ENCODE measurements at places on chromosomes 12 and 14.

- no peak for DNase-seq
Measured at GRCh38 chr12:20646239-20646827, 48.8 kb upstream of the SLCO1C1 start.

- no peak for DNase-seq
Measured at GRCh38 chr12:92063641-92064040, 82.0 kb downstream of the BTG1 start.

- no peak for DNase-seq
Measured at GRCh38 chr14:75989134-75989533, 3.6 kb downstream of the IFT43 start.

DNA sequence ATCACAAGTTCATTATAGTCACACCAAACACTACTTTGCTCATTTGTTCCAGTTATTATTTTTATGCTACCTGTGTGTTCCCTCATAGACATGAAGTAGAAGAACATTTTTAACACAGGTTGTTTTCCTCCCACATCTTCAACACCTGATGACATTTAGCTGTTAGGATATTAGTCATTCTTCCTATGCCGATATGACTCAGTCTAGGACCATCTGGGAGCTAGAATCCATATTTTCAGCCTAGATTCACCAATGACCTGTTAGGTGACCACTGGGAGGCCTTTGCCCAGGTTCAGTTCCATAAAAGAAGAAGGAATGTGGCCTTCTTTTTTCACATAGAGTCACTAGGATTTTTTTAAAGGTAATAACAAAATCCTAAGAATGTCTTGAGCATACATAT lies 222.8 kb downstream of the C12orf42 start:
- DNase-seq, result no peak

DNA sequence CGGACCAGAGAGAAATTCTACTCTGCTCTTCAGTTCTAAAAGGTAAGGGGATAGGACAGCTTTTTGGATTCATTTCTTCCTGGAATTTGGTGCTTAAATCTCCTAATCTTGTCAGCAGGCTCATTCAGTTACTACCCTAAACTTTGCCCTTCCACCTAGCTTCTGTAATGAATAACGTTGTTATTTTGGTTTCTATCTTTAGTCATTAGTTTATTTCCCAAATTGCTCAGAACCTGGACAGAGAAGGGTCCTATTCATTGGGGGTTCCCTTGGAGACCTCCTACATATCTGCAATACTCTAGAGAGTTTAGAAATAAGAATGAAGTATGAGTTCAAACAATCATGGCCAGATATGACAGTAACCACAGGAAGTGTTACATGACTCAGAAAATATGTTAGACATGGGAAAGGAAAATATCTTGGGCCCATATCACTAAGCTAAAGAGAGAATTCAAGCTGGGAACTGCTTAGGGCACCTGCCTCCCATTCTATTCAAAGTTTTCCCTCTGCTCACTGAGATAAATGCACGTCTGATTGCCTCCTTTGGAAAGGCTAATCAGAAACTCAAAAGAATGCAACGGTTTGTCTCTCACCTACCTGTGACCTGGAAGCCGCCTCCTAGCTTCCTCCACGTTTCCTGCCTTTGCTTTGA lies 87.9 kb downstream of the GAS2L3 start:
- no peak for DNase-seq

- DNase-seq, result no peak
Measured at GRCh38 chr14:51444353-51445000, 204.4 kb downstream of the TMX1 start.

DNA sequence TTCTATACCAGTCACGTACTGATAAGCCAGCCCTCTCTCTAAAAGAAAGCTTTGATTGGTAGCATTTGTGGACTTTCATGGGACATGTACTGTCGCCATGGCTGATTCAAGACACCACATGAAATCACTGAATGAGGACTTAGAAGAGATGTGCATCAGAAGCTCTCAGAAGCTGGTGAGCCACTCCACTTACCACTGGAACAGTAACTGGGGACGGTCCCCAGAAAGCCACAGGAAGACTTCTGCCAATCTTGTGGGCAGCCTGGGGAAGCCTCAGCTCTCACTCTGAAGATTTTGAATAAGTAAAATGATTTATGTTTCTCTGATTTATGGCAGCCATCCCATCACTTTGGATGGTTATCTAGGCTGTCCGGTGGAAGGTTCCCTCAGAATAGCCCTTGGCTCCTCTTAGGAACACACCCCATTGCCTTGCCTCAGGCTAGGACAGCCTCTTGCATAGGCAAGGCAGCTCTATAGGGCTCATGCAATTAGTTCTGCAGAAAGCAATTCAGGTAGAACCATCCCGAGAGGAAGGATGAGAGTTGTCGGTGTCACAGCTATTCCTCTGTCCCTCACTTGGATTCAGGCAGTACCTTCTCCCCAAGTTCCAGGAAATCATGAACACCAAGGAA lies 9.8 kb downstream of the DHRS1 start:
- no peak for DNase-seq

DNA sequence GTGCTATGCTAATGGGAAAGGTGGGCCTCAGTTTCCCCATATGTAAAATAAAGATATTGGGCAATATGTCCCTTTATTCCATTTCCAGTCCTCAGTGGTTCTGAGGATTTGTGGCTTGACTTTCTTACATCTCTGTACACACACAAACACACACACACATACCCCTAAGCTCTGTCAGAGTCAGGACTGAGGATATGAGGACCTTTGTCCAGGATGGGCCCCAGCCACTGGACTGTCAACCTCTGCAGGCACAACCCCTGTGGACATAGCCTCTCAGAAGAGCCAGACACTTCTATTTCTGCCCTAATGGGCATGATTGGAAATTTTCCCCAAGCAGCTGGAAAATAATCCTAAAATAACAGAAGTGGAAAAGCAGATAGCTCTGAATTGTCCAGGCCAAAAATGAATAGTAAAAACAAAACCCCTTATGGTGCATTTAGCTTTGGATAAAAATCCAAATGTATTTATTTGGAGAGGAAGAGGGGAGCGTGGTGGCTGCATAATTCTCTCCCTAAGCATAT lies 50.2 kb downstream of the RIN3 start:
- no peak for DNase-seq

- DNase-seq, result no peak
Measured at GRCh38 chr12:22810036-22810435, 185.1 kb downstream of the ETNK1 start.

DNA sequence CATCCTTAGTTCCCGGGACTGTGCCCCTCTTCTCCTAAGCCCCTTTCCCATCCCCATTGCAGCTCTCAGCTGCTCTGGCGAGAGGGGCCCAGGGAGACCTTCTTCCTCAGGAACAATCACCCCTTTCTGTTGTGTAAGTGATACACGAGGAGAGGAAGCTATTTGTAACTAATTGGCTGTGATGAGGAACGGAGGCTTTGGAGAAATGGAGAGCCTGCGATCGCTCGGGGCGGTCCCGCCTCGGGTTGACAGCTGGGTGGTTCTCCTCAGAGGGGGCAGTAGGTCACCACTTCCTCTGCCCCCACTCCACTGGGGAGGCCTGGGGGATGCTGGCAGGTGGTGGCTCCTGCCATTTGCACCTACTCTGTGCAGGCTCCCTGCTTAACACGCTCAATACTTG lies 6.6 kb upstream of the PGF start:
- no peak for DNase-seq

Measured in NCI-H2171 treated with DMSO at 0.1 percent for 48 hours (cell line).